Renal cortex interstitium (tissue), 15 donors: ENCODE measurements at places on chromosomes 5 and 9. TPM values are rescaled to one million over a fixed set of nuclear protein-coding genes. Genes with fewer than 3 reads are reported as not detected.

The PCDHB13 gene
- polyA plus RNA-seq, result 7.9 TPM

GRCh38 chr5:32504989-32505596 lies 60.6 kb upstream of the ZFR start:
- DNase-seq, result peak; percentile 77

DNA sequence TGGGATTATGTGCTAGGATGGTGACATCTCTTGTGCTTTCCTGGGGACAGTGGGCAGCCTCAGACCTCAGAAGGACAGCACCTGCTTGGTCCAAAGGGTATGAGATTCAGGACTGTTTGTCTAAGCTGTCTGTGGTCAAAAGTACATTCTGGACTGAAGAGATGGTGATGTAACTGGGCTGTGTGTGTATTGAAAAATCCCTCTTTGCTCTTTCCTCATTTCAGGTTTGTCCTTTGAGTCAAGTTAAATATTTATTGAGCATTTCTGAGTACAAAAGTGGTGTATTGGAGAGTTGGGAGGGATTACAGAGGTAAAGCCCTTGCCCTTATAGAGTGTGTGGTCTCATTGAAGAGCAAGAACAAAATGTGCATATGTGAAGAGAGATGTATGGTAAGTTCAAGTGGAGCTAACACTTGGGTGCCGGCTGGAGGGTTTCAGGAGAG lies 46.7 kb downstream of the RCL1 start:
- no peak for DNase-seq

DNA sequence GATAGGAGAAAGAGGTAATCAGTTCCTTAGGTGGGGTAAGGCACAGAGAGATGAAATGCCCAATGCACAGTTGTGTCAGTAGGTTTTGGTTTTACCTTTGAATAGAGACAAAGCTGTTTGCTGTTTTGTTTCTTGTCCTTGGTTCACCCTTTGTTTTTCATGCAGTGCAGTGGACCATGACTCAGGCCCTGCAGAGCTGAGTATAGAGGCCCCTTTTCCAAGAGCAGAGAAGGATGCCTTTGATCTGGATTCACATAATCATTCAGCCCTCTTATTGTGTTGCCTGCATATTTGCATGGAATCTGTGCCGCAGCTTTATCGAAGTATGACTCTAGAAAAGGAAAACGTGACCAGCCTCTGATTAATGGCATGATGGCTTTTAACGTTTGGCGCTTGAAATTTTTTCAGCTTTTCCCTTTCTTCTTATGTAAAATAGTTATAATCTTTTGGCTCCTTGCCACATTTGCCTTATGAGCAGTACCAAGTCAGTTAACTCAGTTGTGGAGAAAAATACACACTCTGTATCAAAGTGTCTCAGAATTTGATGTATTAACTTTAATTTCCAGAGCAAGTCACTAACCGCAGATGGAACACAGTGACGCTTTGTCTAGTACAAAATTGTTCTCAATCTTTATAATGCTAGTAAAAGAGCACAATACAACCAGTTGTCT lies 197.6 kb downstream of the KDM4C start:
- no peak for DNase-seq

GRCh38 chr5:65903581-65903980 lies 22.8 kb upstream of the ERBIN start:
- no peak for DNase-seq

GRCh38 chr9:135416664-135417290 lies 62.8 kb upstream of the PPP1R26 start:
- no peak for DNase-seq

DNA sequence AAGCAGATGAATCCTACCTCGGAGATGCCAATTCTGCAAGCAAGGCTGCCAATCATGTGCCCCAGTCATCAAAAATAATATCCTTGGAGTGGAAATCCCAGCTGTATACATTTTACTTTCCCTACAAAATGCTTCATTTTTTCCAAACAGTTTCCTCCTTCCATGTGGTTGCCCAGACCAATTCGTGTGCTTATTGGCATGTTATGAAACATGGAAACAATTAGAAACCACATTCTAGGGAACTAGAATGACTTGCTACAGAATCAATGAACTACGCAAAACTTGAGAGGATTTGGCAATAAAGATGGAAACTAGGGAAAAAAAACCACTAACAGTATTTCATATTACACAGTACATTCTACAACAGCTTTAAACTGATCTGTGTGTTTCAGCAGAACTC lies 584.5 kb upstream of the DMAC1 start:
- no peak for DNase-seq

GRCh38 chr9:128275198-128276007 lies at the start of gene GOLGA2:
GOLGA2 (minus strand) TSS chr9:128276007; CDS start chr9:128275976, 31 bp downstream.
- DNase-seq, result no peak
